ENCODE measurements at places on chromosomes 6 and 20. TPM values are rescaled to one million over a fixed set of nuclear protein-coding genes. Genes with fewer than 3 reads are reported as not detected.
A peak's percentile ranks its signal among the peaks of the same experiment; 100 is the strongest.

DNA sequence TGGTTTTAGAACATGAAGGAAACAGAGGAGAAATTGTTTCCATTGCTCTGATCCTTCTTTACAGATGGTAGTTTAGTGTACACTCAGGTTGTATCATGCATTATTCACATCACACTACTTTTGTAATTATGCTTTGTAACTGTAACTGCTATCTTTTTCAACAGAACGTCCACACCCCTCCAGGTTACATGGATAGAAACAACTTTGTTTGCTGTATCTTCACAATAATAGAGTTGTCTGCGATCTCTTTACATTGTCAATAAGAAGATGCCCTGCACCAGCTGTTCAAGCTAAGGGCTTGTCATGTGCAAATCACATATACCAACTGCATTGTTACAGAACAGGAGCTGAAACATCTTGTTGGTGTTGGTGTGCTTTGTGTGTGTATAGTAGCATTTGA lies 67.9 kb upstream of the MAP7 start:
- no peak for DNase-seq

The TNFRSF6B gene
- total RNA-seq = 1.0 TPM

DNA sequence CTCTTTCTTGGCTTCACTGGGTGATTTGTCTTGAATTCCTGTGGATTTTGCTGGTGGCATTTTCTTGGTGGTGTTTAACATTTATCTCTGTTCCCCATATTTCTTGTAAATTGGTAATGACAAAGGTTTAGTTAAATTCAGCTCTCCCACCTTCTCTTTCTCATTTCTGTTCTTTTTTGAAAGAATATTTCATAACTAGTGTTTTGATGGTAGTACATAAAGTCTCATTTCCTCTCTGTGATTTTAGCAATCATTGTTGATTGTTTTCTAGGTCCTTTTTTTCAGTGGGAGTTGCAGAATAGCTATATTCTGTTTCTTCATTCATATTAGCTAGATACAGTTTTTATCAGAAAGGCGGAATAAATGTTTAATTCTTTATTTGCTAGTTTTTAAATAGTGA lies 73.1 kb downstream of the QKI start:
- DNase-seq = no peak

- DNase-seq = no peak
Observed at GRCh38 chr6:149763866-149764265, 14.3 kb downstream of the PCMT1 start.

The DAAM2 gene
- total RNA-seq = not detected

DNA sequence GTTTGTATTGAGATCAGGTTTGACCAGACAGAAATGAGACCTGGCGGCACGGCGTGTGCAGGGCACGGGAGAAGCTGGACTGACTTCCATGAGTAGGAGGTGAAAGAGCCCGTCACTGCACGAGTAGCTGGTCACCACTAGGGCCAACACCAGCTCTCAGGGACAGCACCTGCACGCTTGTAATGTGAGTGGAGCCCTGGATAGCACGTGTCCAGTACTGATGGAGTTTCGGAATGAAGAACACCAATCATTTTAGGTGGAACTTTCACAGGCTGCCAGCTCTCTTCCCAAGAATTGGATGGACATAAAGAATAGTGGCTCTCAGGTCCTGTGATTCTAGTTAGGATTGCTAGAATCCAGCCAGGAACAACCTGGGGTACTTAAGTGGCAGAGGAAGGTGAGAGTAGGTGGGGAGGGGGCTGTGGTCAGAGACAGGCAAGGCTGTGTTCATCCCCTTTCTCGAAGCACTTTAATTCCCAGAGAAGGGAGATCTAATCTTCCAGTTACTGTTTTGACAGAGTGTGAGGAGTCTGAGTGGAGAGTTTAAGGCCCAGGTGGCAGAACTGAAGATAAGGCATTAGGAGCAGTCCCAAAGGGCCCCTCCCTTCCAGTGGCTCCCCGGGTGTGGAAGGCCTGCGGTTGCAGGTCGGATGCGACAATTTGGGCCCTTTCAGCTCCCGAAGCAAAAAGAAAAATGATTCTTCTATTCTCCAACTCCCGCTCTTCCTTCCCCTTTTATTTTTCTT lies 314.8 kb downstream of the QKI start:
- DNase-seq = no peak

DNA sequence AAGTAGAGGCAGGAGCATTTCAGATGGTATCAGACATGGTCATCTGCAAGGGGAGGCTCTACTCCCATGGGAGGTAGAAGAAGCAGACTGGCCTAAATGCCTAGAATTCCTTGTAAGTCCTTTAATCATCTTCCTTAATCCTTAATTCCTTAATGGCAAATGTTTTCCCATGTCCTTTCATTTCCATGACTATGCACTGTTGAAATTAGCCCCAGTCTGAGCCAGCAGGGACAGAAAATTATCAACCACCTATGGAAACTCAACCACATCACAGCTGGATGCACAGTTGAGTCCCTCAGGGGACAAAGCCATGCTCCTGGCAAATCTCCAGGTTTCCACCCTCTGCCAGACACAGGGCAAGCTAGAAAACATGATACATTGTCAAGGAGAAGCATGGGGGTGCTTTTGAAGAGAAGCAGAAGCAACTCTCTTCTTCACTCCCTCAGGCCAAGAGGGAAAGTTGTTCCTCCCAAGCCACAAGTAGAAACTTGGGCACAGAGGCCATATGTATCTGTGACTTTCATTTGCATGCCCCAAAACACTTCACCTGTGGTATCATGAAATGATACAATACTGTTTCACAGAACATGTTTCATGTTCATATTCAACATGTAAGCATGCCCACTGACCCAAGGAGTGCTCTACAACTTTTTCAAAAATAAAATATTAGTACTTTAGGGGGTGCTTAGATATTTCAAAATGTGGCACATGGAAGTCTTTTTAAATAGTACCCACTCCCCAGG lies 683.6 kb downstream of the KIF16B start:
- no peak for DNase-seq

GRCh38 chr6:140459209-140459608 lies 1084.8 kb upstream of the CITED2 start:
- no peak for DNase-seq

The HM13 gene
- total RNA-seq = 131 TPM

- no peak for DNase-seq
Observed at GRCh38 chr6:34696189-34696738, 303 bp downstream of the ILRUN start.

- no peak for DNase-seq
Observed at GRCh38 chr20:24744747-24745146, 204.3 kb upstream of the CST7 start.

GRCh38 chr6:81865712-81866111 lies 113.2 kb upstream of the TENT5A start:
- DNase-seq = no peak

DNA sequence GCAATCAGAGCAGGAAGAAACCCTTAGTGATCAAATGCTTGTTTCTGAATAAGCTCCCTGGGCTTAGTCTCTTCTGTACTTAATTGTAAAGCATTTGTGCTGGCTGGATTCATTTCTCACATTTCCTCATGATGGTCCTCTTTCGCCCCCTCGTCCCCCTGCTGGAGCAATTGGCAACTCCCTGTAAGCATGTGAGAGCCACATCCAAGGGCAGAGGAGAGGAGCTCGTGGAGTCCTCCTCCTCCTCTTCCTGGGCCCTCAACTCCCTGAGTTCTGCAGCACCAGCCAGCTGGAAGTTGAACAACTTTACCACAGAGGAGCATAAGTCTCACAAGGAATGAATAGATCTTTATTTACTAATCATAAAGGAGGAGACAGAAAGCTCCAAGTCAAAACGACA lies 12.6 kb downstream of the ANKEF1 start:
- DNase-seq = no peak

- DNase-seq = no peak
Observed at GRCh38 chr6:125489579-125490285, 188.0 kb upstream of the HDDC2 start.

DNA sequence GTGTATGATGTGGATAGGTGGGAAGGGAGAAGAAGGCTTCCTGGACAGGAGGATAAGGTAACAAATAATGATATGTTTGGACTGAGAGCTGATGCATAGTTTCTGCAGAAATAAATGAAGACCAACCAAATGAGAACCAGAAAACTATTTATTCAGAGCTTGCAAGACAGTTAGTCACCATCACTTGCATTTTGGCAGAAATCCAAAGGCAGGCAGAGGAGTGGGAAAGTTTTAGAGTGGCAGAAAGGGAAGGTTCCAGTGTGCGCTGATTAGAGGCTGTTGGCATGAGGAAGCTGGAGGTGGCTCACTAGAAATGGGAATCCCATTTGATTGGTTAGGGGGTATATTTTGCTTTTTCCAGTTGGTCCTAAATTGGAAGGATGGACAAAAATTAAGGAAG lies 13.0 kb upstream of the F13A1 start:
- no peak for DNase-seq

DNA sequence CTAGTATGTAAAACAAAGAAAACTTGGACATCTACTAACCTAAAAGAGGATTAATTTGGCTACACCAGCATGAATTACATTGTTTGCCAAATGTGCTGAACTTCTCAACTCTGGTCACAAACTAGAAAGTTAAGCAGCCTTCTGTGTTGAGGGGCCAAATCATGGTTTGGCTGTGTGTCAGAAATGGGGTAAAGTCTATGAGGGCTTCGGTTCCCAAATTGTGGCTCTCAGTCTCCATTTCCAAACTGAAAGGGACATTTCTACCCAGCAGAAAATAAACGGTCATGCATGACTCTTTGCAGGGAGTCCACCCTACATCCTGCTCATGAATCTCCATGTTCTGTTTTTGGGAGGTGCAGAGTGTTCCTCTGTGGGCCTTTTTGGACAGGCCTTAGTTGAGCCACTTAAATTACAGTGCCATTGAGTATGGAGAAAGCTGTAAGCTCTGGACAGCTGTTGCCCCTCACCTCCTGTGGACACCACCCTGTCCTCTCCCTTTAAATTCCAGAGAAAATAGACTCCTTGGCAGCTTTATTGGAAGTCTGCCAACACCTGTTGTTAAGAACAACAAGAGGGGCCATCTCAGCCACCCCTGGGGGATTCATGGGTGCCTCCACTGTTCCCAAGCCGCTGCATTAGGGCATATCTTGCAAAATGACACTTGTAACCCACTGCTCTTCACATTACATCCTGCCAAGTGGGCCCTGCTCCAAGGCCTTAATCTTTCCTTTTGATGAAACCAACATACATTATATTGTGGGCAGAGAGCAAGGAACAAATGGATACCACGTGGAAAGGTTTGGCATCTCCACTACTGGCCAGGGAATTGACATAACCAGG lies 27.5 kb upstream of the SNRPC start:
- no peak for DNase-seq

DNA sequence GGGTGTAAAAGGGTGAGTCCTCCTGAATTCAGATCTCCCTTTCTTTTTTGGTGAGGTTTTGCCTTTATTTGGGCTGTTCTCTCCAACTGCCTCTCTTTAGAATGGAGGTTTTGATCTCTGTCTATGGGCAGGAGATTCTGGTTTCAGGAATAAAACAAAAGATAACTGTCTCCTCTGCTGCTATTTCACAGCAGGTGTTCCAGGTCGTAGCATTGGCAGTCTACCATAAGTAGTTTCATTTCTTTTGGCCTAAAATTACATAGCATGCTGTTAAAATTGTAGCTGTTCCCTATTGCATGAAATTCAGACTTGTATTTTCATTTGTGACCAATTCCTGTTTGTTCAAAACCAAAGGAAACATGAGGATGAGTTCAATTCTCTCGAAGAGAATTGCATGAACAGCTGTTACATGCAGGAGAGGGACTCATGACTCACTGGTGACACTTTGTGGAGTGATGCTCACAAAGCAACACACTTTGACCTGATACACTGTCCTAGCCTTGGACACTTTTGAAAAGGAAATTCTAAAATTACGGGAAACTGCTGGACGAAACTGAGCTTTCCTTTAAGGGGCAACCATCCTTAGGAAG lies 76.8 kb upstream of the SIRPG start:
- DNase-seq = peak; percentile 30

GRCh38 chr6:24126586-24127192 lies 674 bp downstream of the NRSN1 start:
- peak; percentile 13 for DNase-seq

The AFG1L gene
- 5.9 TPM for total RNA-seq

The MICB gene
- 18.7 TPM for total RNA-seq

DNA sequence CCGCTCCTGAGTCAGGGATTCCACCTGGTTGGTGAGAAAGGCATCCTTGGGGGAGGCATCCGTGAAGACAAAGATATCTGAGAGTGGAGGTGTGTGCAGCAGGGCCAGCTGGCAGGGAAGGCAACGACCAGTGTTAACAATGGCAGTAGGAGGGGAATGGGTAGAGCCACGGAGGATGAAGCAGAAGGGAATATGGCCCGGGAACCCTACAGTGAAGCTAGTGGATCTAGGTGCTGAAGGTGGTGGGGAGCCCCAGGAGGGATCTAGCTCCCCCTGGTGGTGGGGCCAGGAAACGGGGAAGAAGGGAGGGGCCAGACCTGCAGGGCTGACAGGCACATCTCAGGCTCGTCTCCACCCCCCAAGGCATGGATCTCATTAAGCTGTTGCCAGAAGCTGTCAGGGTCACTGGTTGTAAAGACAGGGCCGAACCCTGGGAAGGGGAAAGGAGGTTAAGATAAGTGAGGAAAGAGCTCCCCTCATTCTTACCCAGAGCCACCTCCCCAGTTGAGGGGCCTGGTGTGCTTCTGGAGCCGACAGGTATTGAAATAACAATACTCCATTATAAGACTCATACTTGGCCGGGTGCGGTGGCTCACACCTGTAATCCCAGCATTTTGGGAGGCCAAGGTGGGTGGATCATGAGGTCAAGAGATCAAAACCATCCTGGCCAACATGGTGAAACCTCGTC lies 7.3 kb downstream of the VWA7 start:
- DNase-seq = peak; percentile 90

The PSORS1C1 gene
- 0.67 TPM for total RNA-seq

DNA sequence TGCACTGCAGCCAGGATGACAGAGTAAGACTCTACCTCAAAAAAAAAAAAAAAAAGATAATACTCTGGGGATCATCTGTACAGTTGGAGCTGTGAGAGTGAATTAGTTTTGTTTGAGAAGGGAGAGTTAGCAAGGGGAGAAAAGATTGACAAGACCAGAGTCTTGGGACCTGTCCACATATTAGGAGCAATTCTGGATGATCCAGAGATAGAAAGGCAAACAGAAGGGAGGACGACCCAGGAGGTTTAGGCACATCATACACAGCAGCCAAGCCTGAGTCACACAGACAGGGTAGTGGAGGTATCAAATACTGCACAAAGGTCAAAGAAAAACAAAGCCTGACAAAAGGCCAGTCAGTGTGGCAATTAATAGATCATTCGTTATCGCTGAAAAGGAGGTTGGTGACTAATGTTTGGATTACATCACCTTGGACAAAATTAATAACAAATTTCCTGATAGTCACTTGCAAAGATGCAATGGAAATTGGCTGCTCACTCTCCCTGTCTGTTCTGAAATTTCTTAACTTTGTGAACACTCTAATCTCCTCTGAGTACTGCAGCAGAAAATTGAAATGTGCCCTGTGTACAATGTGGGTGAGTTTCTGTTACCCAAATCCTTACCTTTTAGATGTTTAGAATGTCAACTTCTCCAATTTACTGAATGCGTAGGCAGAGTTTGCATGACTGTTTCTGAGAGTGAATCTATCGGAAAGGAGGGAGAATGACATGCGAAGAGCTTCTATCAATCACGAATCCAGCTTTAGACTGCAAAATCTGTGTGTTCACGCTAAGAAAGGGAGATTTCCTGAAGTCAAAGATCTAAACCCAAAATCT lies 105.4 kb downstream of the TSHZ2 start:
- no peak for DNase-seq
